ENCODE measurements at places on chromosomes 4 and X. TPM values are rescaled to one million over a fixed set of nuclear protein-coding genes. Genes with fewer than 3 reads are reported as not detected.

ZFP92 gene
- total RNA-seq, result under 0.01 TPM

UGT2B11 gene
- total RNA-seq, result not detected

USP27X gene
- total RNA-seq, result 2.7 TPM

SSX2B gene
- total RNA-seq, result not detected

ANKRD17 gene
- total RNA-seq, result 76.2 TPM

RAB40A gene
- total RNA-seq, result 0.39 TPM

GBA3 gene
- not detected for total RNA-seq

SYNPO2 gene
- total RNA-seq, result 10.3 TPM

HADH gene
- total RNA-seq, result 10.7 TPM

HSFX4 gene
- not detected for total RNA-seq

GAGE2A gene
- not detected for total RNA-seq

CWH43 gene
- total RNA-seq, result not detected

FUNDC1 gene
- 11.4 TPM for total RNA-seq

BST1 gene
- total RNA-seq, result 5.9 TPM
